ENCODE measurements at places on chromosomes 13 and 19.

- DNase-seq: no peak
Observed at GRCh38 chr19:49210901-49211451, 53.4 kb downstream of the TRPM4 start.

DNA sequence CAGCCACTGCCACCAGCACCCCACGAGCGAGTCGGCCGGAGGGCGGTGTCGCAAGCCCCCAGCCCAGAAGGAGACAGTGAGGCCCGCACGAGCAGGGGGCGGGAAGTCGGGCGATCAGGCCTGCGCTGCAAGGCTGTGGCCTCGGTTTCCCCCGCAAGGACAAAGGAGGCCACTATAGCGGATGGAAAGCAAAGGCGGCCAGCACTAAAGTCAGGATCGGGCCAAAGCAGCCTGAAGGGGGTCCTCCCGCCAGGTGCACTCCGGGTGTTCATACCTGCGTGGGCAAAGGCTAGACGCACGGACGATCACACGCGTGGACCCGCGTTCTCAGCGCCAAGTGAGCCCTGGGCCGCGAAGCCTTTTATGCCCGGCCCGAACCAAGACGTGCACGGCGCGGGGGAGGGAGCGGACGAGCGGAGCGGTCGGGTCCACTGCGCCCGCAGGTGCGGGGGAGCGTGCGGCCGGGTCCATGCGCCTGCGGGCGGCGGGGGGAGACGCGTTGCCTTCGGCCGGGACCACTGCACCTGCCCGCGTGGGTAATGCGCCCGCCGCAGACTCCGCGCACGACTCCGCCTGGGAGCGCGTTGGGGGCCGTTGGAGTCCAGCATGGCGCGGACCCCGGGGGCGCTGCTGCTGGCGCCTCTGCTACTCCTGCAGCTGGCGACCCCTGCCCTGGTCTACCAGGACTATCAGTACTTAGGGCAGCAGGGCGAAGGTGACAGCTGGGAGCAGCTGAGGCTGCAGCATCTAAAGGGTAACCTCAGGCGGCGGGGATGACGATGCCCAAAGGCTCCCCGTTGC, at the start of the genes PRDX2 and THSD8:
Gene PRDX2 (minus strand): TSS at position 335 of the 801 bp plus-strand sequence. CDS start 539 bp downstream, outside the sequence.
Gene THSD8 (plus strand): TSS at position 604 of the 801 bp plus-strand sequence. CDS start 3 bp downstream, at position 607.
- DNase-seq: no peak

- no peak for DNase-seq
Observed at GRCh38 chr13:103731959-103732358, 665.7 kb upstream of the SLC10A2 start.

GRCh38 chr13:50654331-50654730, 189.2 kb downstream of the DLEU7 start:
- no peak for DNase-seq

- no peak for DNase-seq
Observed at GRCh38 chr13:53873558-53873957, 844.9 kb downstream of the OLFM4 start.

DNA sequence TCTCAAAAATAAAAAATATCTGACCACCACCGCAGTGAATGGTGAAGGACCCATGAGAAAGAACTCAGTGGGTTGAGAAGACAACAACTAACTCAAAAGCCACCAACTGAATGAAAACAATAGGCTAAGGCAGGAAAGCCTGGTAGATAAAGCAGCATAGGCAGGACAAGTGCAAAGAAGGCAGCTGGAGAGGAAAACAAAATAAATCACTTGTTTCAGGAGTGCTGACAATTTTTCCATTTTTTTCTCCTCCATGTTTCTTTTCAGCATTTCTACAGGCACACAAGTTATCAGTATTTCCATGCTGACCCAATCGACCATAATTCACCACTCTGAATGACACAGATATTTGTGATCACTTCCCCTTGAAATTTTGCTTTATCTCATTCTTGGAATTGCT, 597.8 kb downstream of the LIG4 start:
- no peak for DNase-seq

DNA sequence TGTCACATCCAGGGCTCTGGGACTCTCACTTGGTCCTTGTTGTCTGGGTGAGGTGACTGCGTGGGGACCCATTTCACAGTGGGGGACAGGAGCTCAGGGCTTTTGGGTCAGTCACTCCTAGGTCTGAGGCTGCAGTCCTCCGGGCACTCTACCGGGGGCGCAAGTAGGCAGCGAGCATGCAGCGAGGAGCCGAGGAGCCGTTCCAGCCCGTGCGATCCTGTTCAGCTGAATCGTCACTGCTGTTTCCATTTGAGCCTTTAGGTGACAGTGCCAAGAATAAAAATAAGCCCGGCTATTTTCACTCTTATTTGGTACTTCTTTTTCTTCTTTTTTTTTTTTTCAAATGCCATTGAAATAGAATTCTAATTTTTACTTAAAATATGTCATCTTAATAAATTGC, 126.5 kb downstream of the ZNF536 start:
- no peak for DNase-seq

- DNase-seq: no peak
Observed at GRCh38 chr19:5434351-5434917, 20.8 kb upstream of the ZNRF4 start.

DNA sequence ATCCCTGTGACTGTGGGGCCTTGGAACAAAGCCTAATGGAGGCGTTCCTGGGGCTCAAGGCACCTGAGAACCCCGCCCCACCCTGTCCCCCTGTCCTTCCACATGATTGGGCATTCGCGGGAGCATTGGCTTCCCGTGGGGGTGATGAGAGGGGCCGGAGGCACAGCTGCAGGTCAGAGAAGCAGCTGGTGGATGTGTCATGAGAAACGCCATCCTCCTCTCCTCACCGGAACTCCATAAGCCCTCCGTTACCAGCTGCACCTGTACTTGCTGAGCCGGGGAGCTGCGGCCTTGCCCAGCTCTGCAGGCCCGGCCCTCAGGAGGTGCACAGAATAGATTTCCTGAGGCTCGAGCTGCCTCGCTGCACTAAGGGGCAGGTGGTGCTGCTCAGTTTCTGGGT, 42.0 kb downstream of the CAPN12 start:
- DNase-seq: no peak

- DNase-seq: no peak
Observed at GRCh38 chr13:101346942-101347728, 69.2 kb downstream of the NALCN start.

DNA sequence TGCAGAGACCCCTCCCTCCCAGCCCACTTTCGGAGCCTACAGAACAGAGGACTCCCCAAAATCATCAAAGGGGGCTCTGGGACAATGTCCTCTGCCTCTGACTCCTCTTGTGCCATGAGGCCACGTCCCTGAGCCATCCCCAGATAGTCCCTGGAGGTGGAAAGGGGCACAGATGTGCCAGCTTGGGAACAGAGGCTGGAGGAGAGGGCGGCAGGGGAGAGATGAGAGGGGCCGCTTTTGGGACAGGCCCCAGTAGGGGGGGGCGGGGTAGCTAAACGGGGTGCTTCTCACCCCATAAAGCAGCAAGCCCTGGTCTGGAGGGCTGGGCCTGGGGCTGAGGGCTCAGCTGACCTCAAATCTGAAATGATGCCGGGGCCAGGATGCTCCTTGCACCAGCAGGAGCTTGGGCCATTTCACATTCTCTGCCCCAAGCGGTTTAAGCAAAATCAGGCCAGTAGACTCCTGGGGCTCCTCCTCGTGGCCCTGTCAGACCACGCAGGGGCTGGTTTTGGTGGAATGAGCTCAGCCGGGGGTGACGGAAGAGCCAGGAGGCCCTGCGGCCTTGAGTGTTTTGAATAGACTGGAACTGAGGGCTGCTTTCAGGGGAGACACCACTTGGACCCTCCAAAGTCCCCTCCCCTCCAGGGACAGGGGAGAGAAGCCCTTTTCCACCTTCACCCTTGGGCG, 27.1 kb downstream of the ONECUT3 start:
- DNase-seq: no peak

Measured in T follicular helper cell (primary cell).